ENCODE measurements at places on chromosomes 5 and 9.

- no peak for DNase-seq
Observed at GRCh38 chr9:16333691-16334090, 536.8 kb downstream of the BNC2 start.

DNA sequence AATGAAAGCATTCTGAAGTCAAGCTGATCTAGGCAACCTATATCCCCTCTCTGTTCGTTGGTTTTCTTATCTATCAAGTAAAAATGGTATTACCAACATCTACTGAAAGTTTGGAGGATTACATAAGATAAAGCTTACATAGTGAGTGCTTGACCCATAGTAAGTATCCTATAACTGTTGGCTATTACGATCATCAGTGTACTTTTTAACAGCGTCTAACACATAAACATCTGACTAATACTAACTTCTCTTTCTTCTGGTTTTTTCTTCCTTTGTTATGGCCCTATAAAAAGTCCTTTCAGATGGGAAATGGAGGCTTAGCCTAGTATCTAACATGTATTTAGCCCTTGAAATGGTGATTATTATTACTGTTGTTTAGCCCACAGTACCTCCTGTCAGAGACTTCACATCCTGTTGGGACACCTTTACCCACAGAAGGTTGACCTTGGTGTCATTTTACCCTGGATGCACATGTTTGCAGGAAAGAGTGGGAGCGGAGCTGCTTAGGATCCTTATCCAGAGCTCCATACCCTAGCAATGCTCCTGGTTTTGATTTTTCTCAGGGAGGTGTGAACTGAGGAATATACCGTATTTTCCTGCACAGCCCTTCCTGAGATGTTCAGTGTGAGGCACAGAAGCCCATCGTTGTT lies 6.0 kb downstream of the INSYN2B start:
- no peak for DNase-seq

GRCh38 chr5:80159133-80159815 lies 96.6 kb downstream of the SERINC5 start:
- DNase-seq: no peak

DNA sequence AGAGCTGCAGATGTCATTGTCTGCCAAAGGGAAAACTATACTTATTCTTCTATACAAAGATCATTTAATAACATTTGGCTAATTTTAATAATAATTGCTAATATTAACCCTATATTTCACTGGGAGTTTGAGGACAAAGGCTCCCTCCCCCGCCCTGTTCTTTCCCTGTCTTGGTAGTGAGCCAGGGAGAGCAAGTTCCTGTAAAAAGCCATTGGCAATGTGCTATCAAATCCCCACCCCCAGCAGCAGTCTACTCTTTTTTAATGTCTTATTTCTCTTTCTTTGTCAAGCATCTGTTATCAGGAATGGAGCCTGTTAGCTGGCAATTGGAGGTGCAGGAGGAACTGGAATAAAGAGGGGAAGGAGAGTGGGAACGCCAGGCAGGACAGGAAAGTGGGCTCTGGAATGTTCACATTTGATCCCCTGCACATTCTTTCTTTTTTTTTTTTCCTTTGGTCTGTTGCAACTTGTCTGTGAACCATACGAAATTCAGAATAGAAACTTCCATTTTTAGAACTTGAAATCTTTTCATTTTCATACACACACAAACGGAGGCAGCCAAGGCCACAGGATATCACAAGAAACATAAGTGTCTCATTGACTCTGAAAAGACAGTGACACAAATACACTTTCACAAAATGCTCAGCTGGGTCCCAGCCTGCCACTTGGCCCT lies 664.8 kb upstream of the ZNF608 start:
- no peak for DNase-seq

Measured in kidney epithelial cell (primary cell).